ENCODE measurements at places on chromosomes 11 and 22.

DNA sequence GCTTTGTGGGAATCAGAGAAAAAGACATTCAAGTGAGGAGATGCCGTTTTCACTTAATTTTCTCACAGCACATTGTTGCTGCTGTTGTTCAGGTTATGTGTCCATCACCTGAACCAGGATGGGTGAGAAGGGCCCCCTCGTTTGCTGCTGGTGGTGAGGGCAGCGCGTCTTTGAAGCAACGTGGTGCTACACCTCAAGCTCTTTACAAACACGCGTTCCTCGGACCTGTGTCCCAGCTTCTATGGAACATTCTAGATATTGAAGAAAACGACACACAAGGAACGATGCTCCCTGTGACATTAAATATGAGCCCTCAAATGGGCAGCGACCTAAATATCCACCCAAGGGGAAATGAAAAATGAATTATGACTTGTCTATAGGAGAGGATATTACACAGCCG, 418.6 kb downstream of the MN1 start:
- DNase-seq: no peak

DNA sequence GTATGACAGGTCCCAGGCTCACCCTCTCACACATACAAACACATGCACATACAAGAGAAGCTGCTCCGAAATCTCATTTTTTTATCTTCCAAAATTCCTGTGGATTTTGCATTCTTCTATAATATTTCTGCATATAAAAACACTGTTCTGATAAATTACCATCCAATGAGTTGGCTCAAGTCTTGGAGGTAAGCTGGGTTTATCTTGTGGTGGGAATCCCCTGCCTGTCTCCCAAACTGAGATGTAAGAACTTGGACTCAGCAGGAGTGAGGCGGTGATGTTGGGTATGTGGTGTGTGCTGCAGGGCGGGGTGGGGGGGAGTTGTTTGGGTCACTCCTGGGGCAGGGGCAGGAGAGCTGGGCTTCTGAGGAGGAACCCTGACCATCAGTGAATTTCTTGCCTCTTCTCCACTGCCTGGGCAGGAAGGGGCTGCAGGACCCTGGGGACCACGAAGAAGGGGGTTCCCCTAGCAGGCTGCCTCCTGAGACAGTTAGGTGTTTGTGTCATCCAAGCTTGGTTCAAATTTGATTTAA, 6.8 kb upstream of the P2RY6 start:
- DNase-seq: no peak

GRCh38 chr11:133403900-133404299, 128.4 kb downstream of the OPCML start:
- DNase-seq: peak; percentile 16

DNA sequence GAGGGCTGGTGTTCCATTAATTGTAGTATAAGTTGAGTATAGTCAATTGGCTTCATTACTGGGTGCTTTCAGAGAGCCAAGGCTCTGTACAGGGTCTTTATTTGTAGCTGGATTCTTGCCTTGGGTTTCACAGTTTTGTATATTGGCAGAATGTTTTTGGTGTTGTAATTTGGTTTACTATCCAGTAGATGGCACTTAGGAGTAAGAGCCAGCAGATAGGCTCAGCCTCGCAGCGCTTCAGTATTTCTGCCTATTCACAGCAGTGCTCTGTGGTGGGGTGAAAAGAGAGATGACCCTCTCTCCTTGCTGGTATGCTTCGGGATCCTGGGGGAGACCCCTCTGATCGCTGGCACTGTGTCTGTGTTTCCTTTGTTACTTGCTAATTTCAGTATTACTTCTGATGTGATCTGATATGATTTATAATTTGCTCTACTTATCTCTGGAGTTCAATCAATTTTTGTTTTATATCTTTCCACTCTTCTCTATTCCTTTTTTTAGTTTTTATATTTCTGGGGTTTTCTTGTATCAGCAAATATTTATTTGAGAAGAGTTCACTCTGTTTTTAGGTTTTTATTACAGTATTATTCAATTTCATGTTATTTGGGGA, 52.2 kb downstream of the ANO5 start:
- DNase-seq: peak; percentile 42

DNA sequence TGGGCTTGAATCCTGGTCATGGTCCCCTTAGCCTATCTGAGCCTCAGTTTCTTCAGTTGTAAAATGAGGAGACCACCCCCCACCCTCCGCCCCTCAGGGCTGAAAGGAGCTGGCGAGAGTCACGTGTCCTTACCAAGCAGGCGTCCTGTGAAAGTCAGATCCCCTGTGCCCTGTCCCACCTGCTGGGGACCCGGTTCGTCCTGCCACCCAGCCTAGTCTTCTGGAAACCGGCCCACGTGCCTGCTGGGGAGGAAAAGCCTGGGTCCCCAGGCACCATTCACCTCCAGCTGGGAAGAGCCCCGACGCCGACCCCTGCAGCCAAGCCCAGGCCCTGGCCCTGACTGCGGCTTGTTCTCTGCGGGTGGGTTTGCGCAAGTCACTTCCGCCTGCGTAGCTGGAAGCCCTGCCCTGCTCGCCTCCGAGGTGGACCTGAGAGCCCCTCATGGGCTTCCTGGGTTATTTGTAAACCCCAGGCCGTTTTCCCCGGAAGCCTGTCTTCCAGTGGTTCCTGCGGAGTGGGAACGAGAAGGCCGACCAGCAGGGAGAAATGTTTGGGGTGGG, 679 bp upstream of the SSH3 start:
- DNase-seq: peak; percentile 53

GRCh38 chr11:36953976-36954375, 355.9 kb upstream of the RAG2 start:
- DNase-seq: no peak

- DNase-seq: no peak
These were observed 7.2 kb downstream of the PIM3 start for GRCh38 chr22:49967706-49968208.

- DNase-seq: no peak
These were observed 67.3 kb downstream of the RNF169 start for GRCh38 chr11:74815966-74816365.

- no peak for DNase-seq
These were observed 2.7 kb downstream of the FREY1 start for GRCh38 chr11:45904309-45904915.

DNA sequence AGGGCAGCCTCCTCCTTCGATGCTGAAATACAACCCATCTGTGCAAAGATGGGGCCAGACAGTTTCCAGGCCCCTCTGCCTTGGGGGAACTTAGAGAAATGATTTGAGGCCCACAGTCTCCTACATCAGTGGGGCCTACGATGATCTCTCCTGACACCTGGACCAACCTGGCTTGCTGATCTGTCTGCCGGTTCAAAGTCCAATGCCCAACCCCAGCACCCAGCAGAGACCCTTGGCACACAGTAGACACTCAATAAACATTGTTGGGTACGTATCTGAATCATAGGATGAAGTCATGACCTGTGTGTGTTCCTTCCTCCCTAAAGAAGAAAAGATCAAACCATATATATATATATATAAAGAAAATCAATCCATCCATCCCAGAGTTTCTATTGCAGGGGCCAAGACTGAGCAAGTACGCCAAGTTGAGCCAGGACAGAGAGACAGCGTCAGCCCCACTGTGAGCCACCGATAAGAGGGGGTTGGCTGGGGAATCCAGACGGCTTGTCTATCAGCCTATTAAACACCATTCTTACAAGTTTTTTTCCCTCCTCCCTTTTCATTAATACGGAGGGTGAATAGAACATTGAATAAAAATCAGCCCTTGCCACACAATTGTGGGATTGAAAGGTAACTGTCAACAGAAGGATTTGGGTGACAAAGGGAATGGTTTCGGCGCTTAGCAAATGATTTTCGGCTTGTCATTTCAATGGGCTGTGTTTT, 244.1 kb downstream of the MN1 start:
- DNase-seq: no peak

GRCh38 chr11:83835423-83835822, 549.3 kb upstream of the CCDC90B start:
- DNase-seq: no peak

GRCh38 chr11:31387379-31387778, 17.7 kb downstream of the DNAJC24 start:
- DNase-seq: no peak

- DNase-seq: no peak
These were observed 43.6 kb downstream of the XRRA1 start for GRCh38 chr11:74905326-74905725.

DNA sequence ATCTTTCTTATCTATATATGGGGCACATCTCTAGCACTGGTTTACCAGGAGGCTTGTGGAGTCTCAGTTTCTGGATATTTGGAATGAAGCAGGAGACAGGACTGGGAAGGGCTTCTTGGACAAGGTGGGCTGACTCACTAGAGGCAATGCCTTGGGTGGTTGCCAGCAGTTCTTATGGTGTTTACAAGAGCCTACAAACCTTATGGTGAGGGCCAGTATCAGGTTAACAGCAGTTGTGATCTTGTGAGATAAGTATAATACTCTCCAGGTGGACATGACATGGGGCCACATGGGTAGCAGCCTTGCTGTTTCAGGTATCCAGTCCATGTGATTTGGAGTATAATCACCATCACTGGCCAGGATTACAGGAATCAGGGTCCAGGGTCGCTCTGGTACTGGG, 10.2 kb downstream of the FUT4 start:
- DNase-seq: no peak

GRCh38 chr11:14079011-14079410, 116.5 kb downstream of the SPON1 start:
- no peak for DNase-seq

DNA sequence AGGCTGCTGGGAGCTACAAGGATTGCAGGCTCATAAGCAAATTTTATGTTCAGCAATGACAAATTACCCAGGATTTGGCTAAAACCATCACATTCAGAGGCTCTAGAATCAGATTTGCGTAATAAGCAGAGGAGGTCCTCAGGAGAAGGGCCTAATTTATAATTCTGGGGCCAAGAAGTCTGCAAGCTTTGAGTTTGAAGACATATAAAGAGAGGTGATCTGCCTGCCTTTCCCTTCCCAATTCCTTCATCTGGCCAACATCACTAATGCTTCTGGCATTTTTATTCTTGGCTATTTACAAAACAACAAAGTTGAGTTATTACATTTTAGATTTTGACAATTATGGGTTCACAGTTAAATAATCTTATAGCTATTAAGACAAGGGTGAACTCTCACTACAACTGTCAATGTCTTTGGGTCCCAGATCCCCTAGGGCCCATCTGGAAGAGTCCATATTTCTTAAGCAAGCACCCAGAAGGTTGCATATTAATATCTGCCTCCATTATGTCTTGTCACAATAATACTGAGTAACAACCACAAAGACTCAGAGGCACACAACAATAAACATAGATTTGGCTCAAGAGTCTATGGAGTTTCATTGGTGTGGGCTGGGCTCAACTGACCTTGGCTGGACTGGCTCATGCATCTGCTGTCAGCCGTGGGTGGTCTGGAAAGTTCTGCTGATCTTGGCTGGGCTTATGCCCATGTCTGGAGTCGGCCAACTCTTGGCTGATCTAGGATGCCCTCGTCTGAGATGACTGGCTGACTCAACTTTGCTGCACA, 67.2 kb upstream of the CD82 start:
- DNase-seq: no peak

- peak; percentile 42 for DNase-seq
These were observed 65.5 kb downstream of the GGTLC2 start for GRCh38 chr22:22709719-22710445.

DNA sequence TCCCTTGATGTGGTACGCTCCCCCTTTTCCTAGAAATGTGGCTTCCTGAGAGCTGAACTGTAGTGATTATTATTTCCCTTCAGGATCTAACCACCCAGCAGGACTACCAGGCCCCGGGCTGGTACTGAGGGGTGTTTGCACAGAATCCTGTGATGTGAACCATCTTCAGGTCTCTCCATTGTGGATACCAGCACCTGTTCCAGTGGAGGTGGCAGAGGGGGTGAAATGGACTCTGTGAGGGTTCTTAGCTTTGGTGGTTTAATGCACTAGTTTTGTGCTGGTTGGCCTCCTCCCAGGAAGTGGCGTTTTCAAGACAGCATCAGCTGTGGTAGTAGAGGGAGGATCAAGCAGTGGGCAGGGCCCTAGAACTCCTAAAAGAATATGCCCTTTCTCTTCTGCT, 18.6 kb downstream of the C11orf91 start:
- no peak for DNase-seq

GRCh38 chr22:29106839-29107238, 34.0 kb downstream of the KREMEN1 start:
- no peak for DNase-seq

GRCh38 chr22:19062943-19063308, 59.3 kb downstream of the DGCR2 start:
- no peak for DNase-seq

GRCh38 chr11:133693110-133693509, 152.2 kb downstream of the SPATA19 start:
- no peak for DNase-seq

Data from ACHN (cell line).